ENCODE measurements at places on chromosomes 2 and 18. TPM values are rescaled to one million over a fixed set of nuclear protein-coding genes. Genes with fewer than 3 reads are reported as not detected.

Gene RUFY4
- total RNA-seq, result not detected

Gene ROCK2
- 36.7 TPM for total RNA-seq

Gene UGT1A10
- total RNA-seq, result not detected

Gene UGT1A3
- 0.13 TPM for total RNA-seq

Gene SETBP1
- total RNA-seq, result 0.58 TPM
